Spinal cord (tissue), 10 donors: ENCODE measurements at places on chromosomes 3 and 15. TPM values are rescaled to one million over a fixed set of nuclear protein-coding genes. Genes with fewer than 3 reads are reported as not detected.
A peak's percentile ranks its signal among the peaks of the same experiment; 100 is the strongest.

DNA sequence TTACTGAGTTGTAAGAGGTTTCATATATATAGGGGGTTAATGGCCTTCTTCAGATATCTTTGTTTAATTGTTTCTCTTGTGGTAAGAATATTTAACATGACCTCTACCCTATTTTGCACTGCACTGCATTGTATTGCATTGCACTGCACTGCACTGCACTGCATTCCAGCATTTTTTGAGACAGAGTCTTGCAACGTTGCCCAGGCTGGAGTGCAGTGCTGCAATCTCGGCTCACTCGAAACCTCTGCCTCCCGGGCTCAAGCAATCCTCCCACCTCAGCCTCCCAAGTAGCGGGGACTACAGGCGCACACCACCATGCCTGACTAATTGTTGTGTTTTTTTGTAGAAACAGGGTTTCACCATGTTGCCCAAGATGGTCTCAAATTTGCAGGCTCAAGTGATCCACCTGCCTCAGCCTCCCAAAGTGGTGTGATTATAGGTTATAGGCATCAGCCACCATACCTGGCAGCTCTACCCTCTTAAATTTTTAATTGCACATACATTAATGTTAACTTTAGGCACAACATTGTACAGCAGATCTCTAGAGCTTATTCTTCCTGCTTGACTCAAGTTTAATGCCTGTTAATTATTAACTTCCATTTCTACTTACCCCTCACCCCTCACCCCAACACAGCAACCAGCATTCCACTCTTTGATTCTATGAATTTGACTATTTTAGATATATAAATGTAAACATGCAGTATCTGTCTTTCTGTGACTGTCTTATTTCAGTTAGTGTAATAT, 38.4 kb downstream of the NEDD4 start:
- DNase-seq = no peak

- DNase-seq = no peak
These were observed 113.6 kb downstream of the SCAPER start for GRCh38 chr15:76791511-76791910.

DNA sequence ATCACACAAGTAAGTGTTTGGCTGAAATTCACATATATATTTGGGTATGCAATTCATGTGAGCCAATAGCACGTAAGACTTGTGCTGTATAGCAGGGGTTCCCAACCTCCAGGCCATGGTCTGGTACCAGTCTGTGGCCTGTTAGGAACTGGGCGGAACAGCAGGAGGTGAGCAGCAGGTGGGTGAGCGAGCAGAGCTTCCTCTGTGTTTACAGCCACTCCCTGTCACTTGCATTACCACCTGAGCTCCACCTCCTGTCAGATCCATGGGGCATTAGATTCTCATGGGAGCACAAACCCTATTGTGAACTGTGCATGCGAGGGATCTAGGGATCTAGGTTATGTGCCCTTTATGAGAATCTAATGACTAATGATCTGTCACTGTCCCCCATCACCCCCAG, 59.7 kb downstream of the MAP3K13 start:
- DNase-seq = no peak

GRCh38 chr15:101580431-101580830, 71.8 kb downstream of the TM2D3 start:
- no peak for DNase-seq

GRCh38 chr15:29233566-29233965, 36.1 kb downstream of the NSMCE3 start:
- no peak for DNase-seq

DNA sequence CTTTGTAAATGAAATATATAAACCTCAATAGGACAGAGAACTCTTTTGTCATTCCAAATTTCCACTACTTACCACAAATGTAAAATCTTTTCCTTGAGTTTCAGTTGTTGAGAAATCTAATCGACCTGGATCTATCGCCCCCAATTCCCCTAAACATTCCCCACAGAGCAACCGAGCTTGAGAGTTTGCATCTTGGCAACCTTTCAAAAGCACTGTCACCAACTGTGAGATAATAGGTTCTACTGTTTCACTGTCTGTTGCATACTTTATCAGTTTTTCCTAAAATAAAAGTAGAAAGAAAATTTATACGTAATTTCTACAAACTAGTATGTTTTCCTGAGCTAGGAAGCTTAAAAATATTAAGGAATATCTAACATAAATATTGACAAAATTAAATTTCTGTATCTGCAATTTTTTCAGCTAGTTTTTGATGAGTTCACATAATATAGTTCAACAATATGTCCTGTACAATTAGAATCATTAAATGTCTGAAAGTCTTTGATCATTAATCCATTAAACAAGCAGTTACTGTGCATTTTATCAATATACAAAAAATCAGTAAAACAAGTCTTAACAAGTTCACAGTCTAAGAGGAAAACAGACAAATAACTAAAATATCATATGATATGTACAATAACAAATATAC, 54.5 kb downstream of the ATR start:
- DNase-seq = peak; percentile 0

Gene TRH
- polyA plus RNA-seq = 45.9 TPM

Gene CAND2
- 21.2 TPM for polyA plus RNA-seq
